ENCODE measurements at places on chromosomes 7 and 10. TPM values are rescaled to one million over a fixed set of nuclear protein-coding genes. Genes with fewer than 3 reads are reported as not detected.

The DTX2 gene
- 28.0 TPM for total RNA-seq

The PVRIG gene
- 64.8 TPM for total RNA-seq

The MALRD1 gene
- not detected for total RNA-seq

The CPA5 gene
- total RNA-seq = 0.31 TPM

The CRYGN gene
- 0.50 TPM for total RNA-seq

The C10orf105 gene
- total RNA-seq = 0.73 TPM

The SIRT1 gene
- total RNA-seq = 21.9 TPM

The GPR26 gene
- total RNA-seq = not detected

The EPHA1 gene
- 12.4 TPM for total RNA-seq

The LRRC27 gene
- 3.8 TPM for total RNA-seq
